M059J (cell line): ENCODE measurements at places on chromosomes 5 and 9.

DNA sequence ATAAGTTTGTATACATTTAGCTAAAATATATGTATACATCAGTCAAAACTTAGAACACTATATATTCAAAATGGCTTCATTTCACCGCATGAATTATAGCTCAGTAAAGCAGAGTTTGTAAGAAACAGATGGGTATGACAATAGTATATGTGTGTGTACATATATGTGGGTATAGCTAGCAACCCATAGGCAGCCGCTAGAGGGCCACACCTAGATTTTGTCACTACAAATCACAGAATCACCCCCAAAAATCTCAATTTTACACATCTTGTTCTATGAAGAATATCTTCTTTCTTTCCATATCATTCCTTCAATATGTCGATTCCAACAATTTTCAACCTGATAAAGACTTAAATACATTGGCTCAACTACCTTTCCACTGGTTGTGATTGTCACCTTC, 357.8 kb upstream of the CCNG1 start:
- DNase-seq = no peak

DNA sequence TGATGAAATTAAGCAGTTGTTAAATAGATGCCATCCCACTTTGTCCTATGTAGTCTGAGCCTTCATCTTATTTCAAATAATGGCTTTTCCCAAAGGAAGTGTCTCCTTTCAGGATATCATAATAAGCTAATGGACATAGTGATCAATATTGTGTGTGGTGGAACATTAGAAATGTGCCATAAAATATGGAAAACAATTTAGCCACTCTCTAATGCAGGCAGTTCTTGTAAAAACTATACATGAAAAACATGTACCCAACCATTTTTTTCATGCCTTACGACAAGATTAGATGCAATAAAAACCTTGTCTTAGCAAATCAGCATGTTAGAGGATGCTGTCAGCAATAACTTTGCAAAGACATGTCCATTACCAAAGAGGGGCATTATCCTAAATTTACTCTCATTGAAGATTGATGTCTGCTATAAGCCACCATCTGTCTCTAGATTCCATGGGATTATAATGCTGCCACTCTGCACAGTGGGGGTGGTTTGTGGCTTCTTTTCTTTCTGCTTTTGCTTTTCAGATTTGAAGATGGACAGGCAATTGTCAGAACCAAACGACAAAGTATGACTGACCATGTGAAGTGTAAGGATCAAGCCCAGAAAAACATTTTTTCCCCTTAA, 724.0 kb upstream of the ZNF608 start:
- no peak for DNase-seq

GRCh38 chr9:36993933-36994764, 39.9 kb downstream of the PAX5 start:
- DNase-seq = no peak

DNA sequence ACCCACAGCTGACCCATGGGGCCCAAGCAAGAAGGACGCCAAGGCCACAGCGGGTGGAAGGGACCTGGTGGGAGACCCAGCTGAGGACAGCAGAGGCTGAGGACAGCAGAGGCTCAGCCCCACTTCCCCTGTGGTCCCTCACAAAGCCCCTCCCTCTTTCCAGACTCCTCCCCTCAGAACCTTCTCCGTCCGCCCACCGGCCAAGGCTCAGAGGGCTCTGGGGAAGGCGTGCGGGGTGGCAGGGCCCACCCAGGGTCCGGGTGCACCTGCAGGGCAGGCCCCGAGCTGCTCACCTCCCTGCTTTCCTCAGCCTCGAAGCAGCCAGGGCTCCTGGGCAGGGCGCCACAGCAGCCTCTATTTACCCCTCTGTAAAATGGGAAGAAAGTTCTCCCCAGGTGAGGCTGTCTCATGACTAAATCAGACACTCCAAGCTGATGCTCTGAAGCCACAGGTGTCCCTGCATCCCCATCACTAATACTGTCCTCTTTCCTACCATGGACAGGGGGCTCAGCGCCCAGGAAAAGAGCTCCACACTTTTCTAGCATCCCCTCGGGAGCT, 137.9 kb upstream of the PPP1R26 start:
- DNase-seq = no peak

GRCh38 chr5:77777281-77777892, 1.2 kb upstream of the TBCA start:
- peak; percentile 54 for DNase-seq

DNA sequence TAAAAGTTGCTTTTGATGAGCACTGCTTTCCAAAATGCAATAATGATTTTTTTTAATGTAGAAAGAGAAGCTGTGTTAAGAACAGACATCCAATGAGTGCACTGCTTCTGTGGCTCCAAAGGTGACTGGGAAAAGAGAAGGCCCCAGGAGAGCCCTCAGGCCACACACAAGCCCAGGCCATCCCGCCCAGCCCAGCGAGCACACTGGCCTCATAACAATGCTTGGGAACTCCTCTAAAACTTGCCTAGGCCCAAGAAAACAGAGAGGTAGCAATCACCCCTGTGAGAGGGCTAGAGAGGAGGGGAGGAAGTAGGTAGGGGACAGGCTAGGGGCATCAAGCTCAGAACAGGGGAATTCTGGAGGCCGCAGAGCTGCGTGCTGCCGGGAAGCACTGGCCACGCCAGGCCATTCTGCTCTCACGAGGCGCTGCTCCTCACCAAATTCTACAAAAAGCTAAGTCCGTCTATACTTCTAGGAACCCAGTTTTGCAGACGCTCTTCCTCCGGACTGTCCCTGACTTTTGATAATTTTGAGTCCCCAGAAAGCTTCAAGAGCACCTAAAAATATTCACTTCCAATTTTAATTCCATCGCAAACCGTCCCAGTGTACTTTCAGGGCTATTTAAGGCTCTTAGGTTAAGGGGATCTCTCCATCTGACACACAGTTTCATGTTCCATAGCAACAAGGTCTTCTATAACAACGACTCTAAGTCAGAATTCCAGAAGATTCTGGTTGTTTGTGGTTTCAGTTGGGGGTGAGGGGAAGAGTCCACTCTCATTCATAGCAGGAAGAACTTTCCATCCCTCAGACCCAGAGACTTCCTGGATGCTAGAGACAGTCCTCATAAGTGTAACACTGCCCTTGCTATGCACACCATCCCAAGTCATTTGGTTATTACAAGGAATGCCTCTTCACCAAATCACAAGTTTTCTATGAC, 51.0 kb downstream of the HABP4 start:
- peak; percentile 64 for DNase-seq

- DNase-seq = no peak
These were observed at the start of gene PAPPA for GRCh38 chr9:116153765-116154333. TSS of gene PAPPA (plus strand) at chr9:116153791. CDS start at chr9:116154173, 382 bp downstream.
